ENCODE measurements at places on chromosomes 5 and 9. TPM values are rescaled to one million over a fixed set of nuclear protein-coding genes. Genes with fewer than 3 reads are reported as not detected.

GRCh38 chr5:10319202-10319851 lies 11.6 kb upstream of the CMBL start:
- no peak for DNase-seq

- no peak for DNase-seq
Observed at GRCh38 chr5:50700706-50701105, 34.3 kb downstream of the PARP8 start.

DNA sequence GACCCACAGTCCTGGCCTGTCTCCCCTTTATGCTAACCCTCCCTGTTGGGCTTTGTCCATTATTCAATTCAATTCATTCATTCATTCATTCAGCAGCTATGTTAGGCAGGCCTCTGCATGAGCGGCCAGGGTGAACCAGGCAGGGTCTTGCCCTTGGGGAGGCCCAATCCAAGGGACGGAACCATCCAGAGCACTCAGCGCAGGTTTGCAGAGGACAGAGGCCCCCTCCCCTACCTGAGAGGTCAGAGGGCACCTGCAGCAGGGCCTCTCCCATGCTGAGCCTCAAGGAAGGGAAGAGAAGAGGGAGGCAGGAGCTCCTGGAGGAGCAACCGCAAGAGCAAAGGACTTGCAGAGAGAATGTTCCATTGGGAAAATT lies 61.4 kb downstream of the C9orf50 start:
- DNase-seq = no peak

Gene SMIM3
- total RNA-seq = 61.9 TPM

All from hematopoietic multipotent progenitor cell (in vitro differentiated cells).